ENCODE measurements at places on chromosomes 6 and 20. TPM values are rescaled to one million over a fixed set of nuclear protein-coding genes. Genes with fewer than 3 reads are reported as not detected.

The FKBP1C gene
- 3.1 TPM for total RNA-seq

The REV3L gene
- total RNA-seq = 15.8 TPM

The SEC23B gene
- 33.5 TPM for total RNA-seq

- no peak for DNase-seq
Observed at GRCh38 chr6:55499591-55499990, 79.4 kb downstream of the HMGCLL1 start.

DNA sequence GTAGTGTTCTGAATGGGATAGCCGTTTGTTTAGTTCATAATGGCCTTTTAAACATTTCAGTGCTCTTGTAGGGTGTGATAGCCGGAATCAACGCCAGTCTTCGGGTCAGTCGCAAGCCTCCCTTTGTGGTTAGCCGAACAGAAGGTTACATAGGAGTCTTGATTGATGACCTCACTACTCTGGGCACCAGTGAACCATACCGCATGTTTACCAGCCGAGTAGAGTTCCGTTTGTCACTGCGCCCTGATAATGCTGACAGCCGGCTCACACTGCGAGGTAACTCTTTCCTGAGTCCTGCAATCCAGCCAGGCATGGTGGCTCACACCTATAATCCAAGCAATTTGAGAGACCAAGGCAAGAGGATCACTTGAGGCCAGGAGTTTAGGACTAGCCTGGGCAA is 20.4 kb downstream of the MTO1 start:
- no peak for DNase-seq

- no peak for DNase-seq
Observed at GRCh38 chr6:19417713-19418112, 419.5 kb upstream of the ID4 start.

DNA sequence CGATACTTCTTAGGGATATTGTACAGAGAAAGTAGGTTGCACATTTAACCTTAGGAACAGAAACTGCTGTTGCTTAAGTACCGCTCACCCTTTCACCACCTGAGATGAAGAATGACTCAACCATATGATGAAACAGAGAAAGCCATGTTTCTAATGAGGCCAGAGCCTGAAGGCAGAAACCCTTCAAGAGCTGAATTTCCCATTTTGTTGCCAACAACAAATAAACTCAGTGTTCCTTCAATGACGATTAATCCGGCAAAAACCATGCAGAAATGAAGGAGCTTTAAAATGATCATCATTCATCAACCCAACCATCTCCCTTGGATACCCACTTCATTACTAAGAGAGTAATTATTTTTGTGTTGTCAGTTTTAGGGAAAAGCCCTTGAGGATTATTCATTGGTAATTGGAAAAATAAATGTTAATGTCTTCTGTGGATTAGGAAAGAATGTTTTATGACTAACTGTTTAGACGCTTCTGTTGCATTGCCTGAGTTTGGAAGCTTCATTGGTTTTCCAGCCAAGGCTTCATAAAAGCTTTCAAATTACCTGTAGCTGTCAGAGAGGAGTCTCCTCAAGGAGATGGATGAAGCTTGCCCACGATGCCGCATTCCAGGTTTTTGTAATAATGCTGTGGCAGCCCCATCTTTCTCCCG is 112.1 kb upstream of the IYD start:
- DNase-seq = no peak

DNA sequence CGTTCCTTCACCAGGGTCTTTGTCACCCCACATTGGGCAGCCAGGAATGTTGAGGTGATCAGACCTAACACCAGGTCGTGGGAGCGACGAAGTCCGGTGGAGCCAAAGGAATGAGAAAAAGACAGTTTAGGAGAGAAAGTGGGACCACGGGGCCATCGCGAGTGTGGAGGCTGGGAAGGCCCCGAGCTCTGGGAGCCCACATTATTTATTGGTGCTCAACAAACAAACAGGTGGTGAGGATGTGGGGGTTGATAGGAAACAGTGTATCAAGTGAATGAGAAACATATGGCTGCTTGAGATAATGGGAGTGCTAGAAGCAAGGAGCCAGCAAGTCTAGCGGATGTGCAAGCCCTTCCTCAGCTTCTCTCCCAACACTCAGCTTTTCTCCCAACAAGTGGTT is 287.1 kb upstream of the SGK1 start:
- DNase-seq = no peak
